Stimulated activated CD4-positive, alpha-beta T cell treated with anti-CD3 and anti-CD28 coated beads, Interleukin-1b, Interleukin-23, amount 100 ng/mL, for 48 hours (primary cell): ENCODE measurements at places on chromosomes 5 and 9.

- no peak for DNase-seq
Observed at GRCh38 chr5:16981700-16982099, 45.6 kb upstream of the MYO10 start.

GRCh38 chr5:128328446-128328845 is 209.6 kb downstream of the FBN2 start:
- DNase-seq = no peak

- DNase-seq = no peak
Observed at GRCh38 chr9:122251351-122251750, 13.3 kb downstream of the RBM18 start.

GRCh38 chr5:10831419-10831818 is 70.4 kb upstream of the DAP start:
- no peak for DNase-seq

DNA sequence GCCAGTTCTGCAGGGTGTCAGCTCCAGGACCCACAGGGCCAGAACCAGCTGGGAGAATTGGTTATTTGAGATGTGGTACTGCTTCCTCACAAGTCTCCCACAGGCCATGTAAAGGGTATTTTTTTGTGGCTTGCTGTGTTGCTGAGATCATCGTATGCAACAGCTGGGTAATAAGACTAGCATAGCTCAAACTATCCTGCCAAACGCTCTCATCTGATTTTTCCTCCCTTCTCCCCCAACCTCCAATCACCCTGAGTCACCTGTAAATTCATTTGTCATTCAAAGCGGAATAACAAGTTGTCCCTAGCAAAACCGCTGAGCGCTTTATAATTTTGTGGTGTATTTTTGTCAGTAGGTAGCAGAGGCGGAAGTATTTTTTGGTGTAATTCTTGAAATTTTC is 63.2 kb downstream of the NSG2 start:
- no peak for DNase-seq

- no peak for DNase-seq
Observed at GRCh38 chr5:165457859-165458481, 1952.6 kb downstream of the MAT2B start.

GRCh38 chr9:107345327-107345726 is 62.2 kb downstream of the RAD23B start:
- DNase-seq = no peak

- no peak for DNase-seq
Observed at GRCh38 chr9:134551644-134552348, 89.8 kb upstream of the COL5A1 start.

GRCh38 chr5:145341842-145342241 is 493.3 kb downstream of the PRELID2 start:
- DNase-seq = no peak

DNA sequence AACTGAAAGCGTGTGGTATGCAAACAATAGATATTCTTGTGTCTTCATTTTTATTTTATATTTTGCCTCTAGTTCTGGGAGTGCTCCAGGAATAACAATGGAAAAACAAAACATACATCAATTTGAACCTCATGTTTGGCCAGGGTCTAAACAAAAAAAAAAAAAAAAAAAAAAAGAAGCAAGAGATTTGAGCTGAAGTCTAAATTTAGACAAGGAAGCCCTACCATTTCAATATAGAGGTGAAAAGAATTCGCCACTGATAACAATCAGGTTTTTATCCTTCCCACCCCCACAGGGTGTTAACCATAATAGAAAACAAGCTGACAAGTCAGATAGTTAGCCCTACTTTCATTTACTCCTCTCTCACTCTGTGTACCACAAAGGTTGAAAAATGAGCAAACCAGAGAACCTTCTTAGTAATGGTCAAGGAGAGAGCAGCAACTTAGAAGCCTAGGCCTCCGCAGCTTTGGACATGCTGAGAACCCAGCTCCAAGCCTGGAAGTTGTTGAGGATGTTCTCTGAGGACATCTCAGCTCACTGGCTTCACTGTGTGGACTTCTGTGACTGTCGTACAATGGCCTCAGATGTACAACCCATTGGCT is 118.2 kb upstream of the HMHB1 start:
- DNase-seq = no peak

GRCh38 chr5:40333459-40334241 is 346.1 kb upstream of the PTGER4 start:
- DNase-seq = peak; percentile 34

DNA sequence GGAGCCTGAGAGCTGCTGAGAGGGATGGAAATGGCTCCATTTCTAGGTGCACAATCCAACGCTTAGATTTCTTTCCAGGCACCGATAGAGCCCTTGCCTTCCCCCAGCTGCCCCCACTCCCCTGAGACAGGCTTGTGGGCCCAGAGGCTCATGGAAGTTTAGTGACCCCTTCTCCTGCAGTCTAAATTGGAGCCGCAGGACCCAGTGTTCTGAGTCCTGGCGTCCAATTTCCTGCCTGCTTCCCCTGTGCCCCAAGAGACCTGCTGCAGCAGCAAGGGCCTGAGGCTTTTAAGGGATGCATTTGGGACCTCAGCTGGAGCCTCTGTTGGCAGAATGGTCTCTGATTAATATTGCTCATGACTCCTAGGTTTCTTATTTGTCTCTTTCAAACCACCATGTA is 61.7 kb downstream of the RGS3 start:
- no peak for DNase-seq

- DNase-seq = no peak
Observed at GRCh38 chr5:159332800-159333544, 2.7 kb upstream of the IL12B start.

GRCh38 chr9:113876151-113876992 is at the start of gene ZNF618:
ZNF618 (plus strand) TSS chr9:113876309; CDS start chr9:113876381, 72 bp downstream.
- no peak for DNase-seq
